Stimulated activated CD4-positive, alpha-beta T cell treated with anti-CD3 and anti-CD28 coated beads, Interleukin-1b, Interleukin-23, amount 100 ng/mL, for 24 hours (primary cell): ENCODE measurements at places on chromosomes 1 and 21.

GRCh38 chr1:101238031-101238628 lies 1.3 kb downstream of the S1PR1 start:
- DNase-seq, result peak; percentile 45

DNA sequence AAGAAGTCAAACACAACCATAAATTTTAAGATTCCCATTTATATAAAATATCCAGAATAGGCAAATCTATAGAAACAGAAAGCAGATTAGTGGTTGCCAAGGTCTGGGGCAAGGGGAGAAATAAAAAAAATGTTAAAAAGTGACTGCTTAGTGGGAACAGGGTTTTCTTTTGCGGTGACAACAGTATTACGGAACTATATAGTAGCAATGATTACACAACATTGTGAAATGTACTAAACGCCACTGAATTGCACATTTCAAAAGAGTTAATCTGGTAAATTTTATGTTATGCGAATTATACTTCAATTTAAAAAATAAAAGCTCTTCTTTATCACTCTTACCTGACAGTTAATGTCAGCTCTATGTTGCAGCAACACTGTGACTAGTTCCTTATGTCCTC lies 105.2 kb downstream of the ACBD6 start:
- DNase-seq, result no peak

DNA sequence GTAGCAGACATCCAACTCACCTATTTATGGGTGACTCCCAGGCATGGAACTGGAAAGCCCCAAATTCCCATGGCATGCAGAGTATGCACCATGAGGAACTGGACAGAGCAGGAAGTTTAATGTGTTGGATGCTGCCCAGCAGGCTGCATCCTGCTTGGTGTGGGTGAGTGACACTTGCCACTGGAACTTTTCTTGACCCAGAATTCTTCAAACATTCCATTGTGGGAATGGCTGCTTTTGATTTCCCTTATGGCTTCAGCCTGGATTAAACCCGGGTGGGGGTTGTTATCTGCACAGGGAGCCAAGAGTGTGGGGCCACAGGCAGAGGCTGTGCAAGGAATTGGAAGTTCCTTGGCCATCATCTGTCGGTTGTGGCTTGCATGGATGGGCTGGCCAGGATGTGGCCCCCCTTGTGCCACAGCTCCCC lies 26.9 kb upstream of the BACE2 start:
- no peak for DNase-seq

GRCh38 chr1:91454136-91454535 lies 46.5 kb upstream of the CDC7 start:
- DNase-seq, result no peak

GRCh38 chr1:216904471-216904870 lies 181.2 kb upstream of the ESRRG start:
- no peak for DNase-seq

DNA sequence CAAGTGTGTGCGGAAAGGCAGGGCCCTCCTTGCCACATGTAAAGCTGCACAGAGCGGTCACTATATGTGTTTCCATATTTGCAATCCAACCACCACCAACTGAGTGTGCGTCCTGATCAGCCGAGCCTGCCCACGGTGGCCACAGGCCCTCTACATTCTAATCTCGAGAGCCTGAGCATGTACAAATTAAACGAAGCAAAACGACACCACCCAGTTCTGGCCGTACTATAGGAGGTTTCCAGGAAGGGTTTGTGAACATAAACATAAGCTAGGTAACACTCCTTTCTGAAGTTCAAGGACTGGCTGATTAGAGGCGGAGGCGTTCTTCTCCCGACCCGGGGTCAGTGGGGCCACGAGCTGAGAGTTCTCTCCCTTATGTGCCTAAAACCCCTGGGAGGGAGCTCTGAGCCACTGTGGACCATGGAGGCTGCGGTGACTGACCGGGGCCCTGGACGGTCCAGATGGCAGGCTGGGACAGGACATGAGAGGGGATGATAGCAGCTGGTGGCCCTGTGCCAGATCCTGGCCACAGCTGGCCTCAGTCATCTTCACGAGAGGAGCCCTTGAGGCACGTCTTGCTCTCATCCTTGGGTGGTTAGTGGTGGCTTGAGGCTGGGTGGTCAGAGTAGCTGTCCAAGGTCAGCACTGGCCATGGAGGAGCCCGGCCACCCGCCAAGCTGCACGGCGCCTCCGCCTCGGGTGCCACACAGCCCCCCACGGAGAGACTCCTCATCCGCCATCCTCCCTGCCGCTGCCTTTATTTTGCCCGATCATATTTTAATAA lies 39.1 kb upstream of the TRAPPC10 start:
- no peak for DNase-seq

DNA sequence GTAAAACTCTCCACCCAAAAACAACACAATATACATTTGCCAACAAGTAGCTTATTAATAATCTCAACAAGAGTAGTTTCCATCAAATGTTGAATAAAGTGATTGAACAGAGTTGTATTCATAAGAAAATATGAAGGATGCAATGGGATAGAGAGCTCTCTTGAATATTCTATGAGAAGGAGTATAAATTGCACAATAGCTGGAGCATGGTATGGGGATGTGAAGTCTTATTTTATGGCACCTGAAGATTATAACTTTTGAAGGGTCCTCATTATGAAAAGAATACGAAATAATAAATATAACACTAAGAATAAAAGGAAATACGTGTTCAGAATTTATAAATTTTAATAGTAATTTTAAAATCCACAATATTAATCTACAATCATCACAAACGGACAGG lies 1415.1 kb downstream of the KCNT2 start:
- DNase-seq, result no peak

DNA sequence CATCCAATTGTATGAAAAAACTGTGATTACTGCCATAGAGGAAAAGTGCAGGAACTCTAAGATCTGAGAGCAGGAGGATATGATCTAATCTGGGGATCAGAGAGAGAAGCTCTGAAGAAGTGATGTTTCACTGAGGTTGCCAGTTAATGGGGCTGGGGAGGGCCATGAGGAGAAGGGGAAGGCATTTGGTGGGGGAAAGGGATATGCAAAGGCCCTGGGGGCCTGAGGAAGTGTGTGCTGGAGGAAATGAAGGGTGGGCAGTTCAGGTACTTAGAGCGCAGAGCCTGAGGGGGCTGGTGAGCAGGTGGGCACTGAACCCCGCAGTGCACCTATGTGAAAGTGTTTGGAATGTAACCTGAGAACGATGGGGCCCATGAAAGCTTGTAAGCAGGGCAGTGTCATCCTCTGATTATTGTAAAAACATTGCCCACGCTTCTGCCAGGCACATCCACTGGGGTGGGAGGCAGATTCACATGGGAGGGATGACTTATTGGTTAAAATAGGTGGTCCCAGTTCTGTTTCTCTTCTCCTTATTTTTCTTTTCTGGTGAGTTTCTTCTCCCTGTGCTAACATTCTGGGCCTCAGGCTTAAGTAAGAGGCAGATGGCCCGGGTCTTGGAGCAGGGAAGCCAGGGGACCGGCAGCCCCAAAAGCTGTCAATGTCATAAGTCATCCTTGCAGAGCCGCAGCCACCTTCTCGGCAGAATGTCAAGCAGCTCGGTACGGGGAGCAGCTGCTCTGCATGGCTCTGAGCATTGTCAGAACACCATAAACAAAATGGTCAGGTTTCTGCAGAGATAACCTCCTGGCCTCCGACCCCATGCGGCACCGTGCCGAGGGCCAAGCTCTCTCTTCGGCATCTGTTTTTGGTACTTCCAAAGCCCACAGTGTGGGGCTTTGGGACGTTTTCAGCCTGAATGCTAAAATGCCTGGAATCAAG lies 492.0 kb upstream of the VAMP3 start:
- no peak for DNase-seq

DNA sequence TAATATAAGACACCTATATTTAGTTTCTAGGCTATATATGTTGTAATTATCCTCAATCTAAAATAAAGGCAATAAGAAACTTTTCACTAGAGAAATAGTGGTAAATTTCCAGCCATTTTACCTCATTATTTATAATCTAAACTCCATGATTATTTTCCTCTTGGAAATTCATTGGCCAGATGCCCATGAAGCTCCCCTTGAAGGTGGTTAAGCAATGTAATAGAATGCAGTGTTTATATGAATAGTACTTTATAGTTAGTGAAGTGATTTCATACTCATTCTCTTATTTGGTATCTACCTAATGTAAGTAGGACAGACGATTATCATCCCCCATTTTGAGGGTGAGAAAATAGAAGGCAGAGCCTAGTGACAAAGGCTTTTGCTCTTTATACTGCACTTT lies 26.5 kb downstream of the NFYC start:
- no peak for DNase-seq
